ENCODE measurements at places on chromosomes 12 and 14.
A peak's percentile ranks its signal among the peaks of the same experiment; 100 is the strongest.

DNA sequence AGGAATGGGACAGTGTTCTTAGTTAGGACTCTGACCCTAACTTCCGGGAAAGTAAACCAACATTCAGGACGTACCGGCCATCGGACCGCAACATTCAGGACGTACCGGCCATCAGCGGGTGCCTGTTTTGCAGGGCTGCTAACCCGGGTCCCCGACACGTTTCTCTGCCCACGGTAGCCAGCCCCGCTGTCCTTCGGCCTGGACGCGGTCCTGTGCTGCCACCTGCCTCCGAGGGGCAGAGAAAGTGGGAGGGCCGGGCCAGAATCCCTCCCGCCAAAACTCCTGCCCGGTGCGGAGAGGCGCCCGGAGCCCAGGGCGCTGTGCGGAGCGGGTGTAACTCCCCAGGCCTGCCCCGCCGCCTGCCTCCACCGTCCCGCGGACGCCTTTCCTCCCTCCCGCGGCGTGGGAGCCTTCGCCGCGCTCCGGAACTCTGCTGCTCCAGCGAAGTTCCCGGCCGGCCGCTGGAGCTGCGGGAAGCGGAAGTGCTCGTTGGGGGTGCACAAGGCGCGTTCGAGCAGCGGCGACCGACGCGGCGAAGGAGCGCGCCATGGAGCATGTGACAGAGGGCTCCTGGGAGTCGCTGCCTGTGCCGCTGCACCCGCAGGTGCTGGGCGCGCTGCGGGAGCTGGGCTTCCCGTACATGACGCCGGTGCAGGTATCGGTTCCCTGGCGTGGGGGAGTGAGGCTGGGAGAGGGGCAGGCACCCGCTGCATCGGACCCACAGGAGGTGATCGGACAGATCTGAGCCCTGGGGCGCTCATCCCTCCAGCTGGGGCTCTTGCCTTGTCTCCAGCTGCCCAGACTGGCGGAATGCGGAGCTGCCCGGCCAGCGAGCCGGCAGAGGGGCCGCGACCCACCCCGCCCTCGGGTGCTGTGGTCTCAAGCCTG, at the start of gene DDX55:
TSS of gene DDX55 (plus strand) at position 498 of the 888 bp plus-strand sequence. CDS start at position 548, 50 bp downstream.
- peak; percentile 71 for DNase-seq

GRCh38 chr12:90977224-90977623, 22.2 kb upstream of the CCER1 start:
- no peak for DNase-seq

GRCh38 chr12:94792693-94793092, 142.3 kb upstream of the TMCC3 start:
- DNase-seq, result no peak

DNA sequence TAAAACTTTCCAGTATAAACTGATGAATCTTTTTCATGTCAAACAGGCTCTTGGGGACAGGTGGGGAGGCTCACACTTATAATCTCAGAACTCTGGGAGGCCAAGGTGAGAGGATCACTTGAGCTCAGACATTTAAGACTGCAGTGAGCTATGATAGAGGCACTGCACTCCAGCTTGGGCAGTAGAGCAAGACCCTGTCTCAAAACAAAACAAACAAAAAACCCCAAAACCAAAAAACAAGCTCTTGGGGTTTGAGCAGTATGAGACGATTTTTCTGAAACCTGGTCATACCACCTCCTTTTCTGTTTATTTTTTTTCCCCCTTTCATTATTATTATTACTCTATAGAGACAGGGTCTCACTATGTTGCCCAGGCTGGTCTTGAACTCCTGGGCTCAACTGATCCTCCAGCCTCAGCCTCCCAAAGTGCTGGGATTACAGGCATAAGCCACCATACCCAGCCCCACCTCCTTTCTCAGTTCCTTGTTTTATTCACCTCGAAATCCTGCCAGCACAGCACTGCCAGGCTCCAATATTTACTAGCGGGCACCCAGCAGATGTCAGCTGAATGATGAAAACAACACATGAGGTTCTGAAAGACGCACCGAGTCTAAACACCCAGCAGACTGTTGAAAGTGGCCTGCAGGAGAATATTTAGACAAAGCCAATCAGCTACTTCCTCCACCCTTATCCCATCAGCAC, 19.5 kb upstream of the CDK17 start:
- no peak for DNase-seq

- no peak for DNase-seq
Observed at GRCh38 chr14:49851813-49852212, 775 bp downstream of the NEMF start.

- DNase-seq, result no peak
Observed at GRCh38 chr14:92677087-92677668, 71.2 kb downstream of the LGMN start.

DNA sequence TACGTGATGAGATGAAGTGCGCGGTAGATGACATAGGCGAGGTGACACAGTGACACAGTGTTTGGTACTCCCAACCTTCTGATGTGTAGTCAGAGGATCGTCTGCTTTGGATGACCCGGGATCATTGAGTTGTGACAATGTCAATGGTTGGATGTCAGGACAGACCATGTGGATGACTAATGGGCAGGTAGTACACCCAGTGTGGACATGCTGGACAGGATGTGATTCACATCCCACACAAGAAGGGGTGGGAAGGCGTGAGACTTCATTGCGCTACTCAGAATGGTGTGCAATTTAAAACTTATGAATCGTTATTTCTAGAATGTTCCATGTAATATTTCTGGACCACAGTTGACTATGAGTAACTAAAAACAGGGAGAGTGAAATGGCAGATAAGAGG, 23.8 kb downstream of the MAP3K9 start:
- no peak for DNase-seq

GRCh38 chr12:118617611-118618450, 241.5 kb downstream of the SUDS3 start:
- DNase-seq, result peak; percentile 28

GRCh38 chr12:19804737-19805136, 365.4 kb downstream of the AEBP2 start:
- no peak for DNase-seq

DNA sequence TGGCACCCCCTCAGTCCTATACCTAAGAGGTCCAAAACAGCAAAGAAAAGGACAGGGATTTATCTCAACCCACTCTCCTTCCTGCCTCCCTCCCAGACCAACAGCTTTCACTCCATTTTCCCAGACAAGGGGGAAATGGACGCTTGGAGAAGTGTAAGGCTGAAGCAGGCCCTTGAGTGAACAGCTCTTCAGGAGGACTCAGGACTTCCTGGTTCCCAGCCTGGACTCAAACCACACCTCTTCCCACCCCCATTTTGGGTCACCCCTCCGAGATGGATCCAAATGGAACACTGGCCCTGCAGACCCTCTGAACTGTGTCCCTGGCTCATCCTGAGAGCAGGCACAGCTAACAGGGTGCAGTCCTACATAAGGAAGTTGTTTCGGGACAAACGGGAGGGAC, 2.7 kb downstream of the KMT2D start:
- DNase-seq, result no peak

- DNase-seq, result no peak
Observed at GRCh38 chr12:93373961-93374656, 3.6 kb upstream of the NUDT4 start.

GRCh38 chr14:41743140-41743539, 136.5 kb downstream of the LRFN5 start:
- no peak for DNase-seq

DNA sequence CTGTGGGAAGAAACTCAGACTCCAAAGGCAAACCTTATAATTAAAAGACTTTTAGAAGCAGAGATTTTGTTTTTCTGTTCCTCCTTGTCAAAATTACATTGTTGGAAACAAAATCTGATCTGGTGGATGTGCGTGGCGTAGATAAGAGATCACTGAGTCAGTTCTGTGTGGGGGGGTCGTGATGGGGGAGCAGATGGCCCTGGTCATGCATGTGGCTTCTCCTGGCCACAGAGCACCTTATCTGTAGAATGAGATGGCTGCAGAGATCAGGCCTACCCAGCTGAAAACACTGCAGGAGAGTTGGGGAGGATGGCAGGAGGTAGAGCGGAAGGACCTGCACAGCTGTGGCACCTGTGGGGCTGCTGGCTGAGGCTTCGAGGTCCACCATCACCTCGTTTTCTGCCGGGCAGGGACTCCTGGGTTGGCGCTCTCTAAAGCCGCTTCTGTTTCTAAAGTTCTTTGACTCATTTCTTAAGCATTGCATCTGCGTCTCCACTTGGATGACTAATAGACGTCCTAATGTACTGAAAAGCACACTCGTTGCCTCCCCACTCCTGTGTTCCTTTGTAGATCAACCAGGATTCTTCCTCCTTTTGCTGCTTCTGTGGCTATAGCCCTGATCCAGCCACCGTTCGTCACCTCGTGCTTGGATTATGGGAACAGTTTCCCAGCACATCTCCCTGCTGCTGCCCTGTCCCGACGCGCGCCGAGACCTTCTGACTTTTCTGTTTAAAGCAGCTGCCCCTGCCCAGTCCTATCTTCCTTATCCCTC, 93.4 kb downstream of the TSPAN9 start:
- DNase-seq, result no peak

DNA sequence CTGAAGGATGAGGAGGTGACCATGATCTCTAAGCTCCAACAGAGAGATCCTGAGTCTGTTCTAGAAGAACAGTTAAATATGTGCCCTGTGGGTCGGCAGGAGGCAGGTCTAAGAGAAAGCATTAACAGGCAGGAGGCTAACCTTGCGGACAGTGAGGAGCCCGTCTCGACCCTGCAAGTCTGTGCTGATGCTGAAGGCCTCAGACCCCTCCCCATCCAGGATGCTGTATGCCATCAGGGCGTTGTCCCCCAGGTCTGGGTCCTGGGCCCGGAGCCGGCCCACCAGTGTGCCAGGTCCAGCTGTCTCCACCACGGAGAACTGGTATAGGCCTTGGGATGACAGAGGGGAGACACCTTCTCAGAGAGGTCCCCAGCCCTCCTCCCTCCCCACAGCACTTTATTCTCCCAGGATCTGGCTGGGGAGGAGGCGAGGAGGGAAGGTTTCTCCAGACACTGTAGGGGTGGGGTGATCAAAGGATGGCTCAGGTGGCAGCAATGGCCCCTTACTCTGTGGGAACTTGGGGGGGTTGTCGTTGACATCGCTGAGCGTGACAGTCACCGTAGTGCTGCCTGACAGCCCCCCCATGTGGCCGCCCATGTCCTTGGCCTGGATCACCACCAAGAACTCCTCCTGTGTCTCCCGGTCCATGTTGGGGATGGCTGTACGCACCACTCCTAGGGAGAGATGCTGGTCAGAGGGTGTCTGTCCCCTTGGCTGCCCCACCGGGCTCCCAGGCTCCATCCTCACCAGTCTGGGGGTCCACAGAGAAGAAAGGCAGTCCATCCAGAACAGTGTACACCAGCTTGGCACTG, 3.1 kb downstream of the CDH24 start:
- DNase-seq, result no peak

DNA sequence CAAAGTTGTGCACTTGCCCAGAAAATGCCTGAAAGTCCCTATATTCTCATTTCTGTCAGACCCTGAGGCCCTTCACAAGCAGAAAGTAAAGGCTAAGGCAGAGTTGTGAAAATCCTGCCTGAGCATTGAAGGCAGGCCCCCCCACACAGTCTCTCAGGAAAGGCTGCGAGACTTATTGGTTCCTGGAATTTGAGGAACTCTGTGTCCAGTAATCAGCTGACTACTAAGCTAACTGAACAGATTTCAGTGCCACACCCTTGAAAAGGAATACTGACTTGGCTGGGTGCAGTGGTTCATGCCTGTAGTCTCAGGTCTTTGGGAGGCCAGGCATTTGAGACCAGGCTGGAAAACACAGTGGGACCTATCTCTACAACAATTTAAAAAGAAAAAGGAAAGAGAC, 21.1 kb upstream of the PPP2R5E start:
- no peak for DNase-seq

GRCh38 chr14:61489512-61489911, 168.1 kb downstream of the PRKCH start:
- no peak for DNase-seq

GRCh38 chr14:34201909-34202637, 251.2 kb upstream of the EGLN3 start:
- DNase-seq, result no peak

All from NT2/D1 (cell line).